Stimulated activated CD8-positive, alpha-beta memory T cell treated with anti-CD3 and anti-CD28 coated beads, Interleukin-7, amount 100 ng/mL, for 1 hour (primary cell): ENCODE measurements at places on chromosomes 2 and 18.

DNA sequence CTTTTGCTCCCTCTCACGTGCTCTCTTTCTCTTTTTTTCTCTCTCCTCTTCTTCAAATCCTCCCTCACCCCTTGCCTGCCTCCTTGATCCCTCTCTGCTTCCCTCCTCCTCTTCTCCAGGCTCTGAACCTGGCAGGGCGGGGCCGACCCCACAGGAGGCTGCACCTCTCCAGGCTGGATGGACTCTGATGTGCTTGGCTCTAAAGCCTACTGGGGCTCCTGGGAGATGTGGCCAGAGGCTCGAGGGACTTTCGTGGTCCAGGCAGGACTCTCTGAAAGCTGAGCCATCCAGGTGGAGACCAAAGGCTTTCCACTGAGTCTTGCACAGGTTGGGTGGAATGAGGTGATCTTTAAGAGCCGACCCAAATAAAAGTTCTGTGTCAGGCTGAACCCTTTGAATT lies 25.4 kb downstream of the DYSF start:
- no peak for DNase-seq

GRCh38 chr2:65185012-65185411 lies 42.6 kb upstream of the ACTR2 start:
- no peak for DNase-seq

DNA sequence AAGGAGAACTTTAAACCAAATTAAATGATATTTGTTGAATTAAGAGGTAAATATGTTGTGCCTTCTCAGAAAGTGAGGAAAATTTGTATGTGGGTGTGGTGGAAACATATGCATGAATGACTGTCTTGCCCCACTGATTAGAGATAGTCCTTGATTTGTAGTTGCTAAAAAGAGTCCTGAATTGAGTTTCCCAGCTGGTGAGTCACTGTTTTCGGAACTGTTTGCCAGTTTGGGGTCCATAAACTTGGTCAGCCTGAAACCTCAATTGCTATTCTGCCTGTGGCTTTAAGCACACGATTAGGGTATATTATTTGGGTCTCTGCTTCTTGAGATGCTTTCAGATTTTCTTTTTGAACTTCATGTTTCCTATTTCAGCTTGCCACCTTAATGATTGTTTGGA lies 53.3 kb downstream of the PIKFYVE start:
- no peak for DNase-seq

DNA sequence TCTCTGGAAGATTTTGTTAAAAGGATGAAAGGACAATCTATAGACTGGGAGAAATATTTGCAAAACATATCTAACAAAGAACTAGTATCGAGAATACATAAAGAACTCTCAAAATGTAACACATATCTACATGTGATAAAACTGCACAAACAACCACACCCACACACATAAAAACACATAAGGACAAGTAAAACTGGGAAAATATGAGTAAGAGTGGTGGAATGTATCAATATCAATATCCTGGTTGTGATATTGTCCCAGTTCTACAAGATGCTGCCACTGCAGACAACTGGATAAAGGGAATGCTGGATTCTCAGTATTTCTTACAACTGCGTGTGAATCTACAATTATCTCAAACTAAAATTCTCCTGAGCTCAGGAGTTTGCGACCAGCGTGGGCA lies 9.3 kb downstream of the VPS4B start:
- DNase-seq = no peak

GRCh38 chr2:23198316-23199114 lies 186.5 kb upstream of the KLHL29 start:
- no peak for DNase-seq

GRCh38 chr18:47831351-47831750 lies 99.1 kb downstream of the SMAD2 start:
- no peak for DNase-seq

GRCh38 chr2:18267501-18267900 lies 293.0 kb downstream of the RDH14 start:
- DNase-seq = no peak

- no peak for DNase-seq
Measured at GRCh38 chr18:37253394-37254235, 312.0 kb downstream of the CELF4 start.

GRCh38 chr18:74219056-74219455 lies 70.7 kb downstream of the TIMM21 start:
- no peak for DNase-seq

DNA sequence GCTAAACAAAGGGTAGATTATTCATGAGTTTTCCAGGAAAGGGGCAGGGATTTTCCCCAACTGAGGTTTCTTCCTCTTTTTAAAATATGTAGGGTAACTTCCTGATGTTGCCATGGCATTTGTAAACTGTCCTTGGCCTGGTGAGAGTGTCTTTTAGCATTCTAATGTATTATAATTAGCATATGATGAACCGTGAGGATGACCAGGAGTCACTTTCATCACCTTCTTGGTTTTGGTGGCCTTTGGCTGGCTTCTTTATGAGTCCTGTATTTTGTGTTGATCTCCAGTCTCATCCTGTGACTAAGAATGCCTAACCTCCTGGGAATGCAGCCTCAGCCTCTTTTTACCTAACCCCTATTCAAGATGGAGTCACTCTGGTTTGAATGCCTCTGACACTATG lies 391.0 kb upstream of the LINC00305 start:
- no peak for DNase-seq

DNA sequence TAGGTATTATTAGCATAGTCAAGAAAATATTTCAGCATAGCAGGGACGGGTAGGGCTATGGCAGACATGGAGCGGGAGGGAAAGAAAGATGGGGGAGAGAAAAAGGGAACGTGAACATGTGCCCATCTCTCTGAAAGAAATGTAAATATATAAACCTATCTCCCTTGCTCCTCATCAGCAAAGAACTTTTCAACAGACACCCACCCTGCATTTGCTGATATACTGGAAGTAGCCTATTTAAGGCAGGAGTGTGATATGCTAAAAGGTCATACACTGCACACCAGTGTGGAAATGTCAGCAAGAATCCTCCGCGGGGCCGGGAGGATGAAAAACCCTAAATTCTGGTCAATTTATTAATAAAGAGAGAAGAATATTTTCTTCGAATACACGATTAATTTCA lies 1.7 kb downstream of the MBOAT2 start:
- DNase-seq = no peak

- no peak for DNase-seq
Measured at GRCh38 chr2:75317802-75318201, 118.5 kb upstream of the TACR1 start.

DNA sequence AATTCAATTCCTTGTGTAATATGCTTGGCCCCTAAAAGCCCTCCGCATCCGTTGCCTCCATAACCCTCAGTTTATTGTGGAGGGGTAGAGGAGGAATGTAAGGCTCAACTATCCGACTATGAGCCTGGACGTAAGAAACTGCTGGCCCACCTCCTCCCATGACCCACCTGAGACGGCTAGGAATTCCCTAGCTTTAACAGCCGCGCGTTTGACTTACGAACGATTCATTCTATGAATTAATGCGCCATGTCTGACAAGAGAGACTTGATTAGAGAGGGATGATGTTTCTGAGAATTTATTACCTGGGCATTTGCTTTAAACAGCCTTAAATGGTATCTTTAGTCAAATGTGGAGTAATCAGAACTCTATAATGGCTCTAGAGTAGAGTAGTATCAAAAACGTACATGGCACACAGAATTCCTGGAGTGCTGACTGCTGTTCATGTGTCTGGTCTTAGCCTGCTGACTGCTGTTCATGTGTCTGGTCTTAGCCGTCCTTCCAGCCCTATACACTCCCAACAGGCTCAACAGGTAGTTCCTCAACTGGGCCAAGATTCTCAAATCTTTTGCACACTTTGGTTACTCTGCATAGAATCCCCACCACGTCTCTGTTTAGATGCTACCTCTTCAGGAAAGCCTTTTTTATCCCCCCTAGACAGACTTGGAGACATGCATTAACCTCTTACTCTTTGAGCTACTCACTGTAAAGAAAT lies 899 bp upstream of the GFPT1 start:
- DNase-seq = no peak

DNA sequence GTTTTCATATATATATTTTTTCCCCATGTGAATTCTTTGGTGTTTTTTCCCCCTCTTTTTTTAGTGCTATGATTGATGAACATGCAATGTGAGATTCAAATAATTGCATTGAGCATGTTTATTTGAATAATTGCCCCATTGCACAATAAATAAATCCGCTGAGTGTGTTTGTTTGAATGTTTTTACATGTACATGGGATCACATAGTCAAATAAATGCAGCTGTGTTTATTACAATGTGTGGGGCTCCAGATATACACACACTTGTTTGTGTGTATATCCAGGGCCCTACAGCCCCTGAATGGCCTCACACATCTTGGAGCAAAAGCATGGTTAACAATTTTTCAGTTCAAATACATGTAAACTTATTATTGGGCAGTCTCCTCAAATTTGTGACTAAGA lies 134.5 kb downstream of the ZEB2 start:
- no peak for DNase-seq

DNA sequence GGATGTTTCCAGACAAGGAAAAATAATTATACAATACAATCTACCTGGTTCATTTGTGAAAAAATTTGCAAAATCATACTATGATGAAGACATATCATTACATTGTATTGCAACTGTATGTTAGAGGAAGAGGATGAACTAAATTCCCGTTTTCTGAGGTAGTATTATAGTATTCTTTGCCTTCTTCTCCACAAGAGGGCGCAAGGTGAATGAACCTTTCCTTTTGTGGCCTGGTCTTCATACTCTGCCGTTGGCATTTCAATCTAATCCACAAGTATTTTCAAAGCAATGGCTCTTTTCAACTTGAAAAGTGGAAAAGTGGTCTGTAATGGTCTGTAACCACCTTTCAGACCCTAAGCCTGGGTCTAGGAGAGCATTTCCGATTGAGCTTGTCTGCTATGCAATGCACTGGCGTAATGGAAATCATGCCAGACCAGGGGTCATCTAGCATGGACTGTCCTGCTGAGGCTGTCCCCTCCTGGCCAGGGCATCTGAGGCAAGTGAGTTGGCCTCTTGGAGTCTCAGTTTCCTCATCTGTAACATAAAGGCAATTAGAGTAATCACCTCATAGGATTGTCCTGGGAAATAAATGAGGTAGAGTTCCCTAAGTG lies 30.8 kb upstream of the ZNF396 start:
- DNase-seq = no peak

GRCh38 chr2:218091746-218092145 lies 22.7 kb downstream of the RUFY4 start:
- DNase-seq = no peak

GRCh38 chr18:13984080-13984479 lies 68.7 kb upstream of the MC2R start:
- DNase-seq = no peak

DNA sequence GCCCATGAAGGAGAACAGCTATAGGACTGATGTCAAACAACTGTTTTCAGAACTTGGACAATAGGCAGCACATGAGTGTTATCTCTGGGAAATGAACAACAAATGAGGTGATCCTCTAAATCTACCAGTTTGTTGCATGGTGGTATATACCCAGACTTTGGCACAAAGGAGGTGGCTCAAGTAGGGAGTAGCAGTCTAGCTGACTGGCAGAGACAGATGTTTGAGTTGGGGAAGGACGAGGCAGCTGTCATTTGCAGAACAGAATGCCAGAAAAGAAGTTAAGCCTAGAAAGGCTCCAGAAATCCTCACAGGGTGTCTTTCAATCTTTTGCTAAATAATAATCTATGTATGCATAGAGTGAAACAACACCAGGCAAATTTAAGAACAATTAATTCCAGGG lies 47.4 kb downstream of the RPE start:
- no peak for DNase-seq

GRCh38 chr2:168277276-168277675 lies 29.9 kb upstream of the STK39 start:
- DNase-seq = no peak

DNA sequence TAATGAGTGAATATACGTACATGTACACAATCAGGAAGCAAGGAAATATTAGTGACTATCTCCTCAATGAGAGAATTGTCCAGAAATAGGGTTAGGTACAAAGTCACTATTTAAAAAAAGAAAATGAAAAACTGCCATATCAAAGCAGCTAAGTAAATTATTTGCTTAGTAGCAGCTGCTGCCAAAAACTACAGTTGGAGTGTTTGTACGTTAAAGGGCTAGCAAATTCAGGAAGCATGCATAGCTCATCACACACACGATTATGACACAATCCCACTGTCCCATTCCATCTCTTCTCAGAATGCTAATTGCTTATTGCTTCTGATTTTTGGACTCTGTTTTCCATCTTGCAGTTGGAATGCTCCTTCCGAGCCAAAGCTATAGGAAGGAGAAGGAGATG lies 2012.5 kb upstream of the LRRTM1 start:
- DNase-seq = no peak

DNA sequence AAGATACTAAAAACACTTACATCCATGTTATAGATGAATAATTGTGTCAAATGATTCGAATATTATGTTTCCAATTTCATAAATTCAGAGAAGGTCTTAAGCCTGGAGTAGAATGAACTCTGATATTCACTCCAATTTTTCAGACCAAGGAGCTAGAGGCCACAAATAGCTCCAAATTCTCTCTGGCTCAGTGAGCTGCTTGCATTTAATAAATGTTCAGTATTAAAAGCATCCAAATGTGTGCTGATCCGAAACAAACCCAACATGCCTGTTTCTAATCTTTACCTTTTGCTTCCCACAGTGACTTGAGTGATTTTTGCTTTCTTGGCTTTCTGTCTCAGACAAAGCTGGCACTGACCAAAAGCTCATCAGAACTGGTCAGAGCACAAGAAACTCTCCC lies 291.4 kb downstream of the CCDC85A start:
- DNase-seq = no peak

DNA sequence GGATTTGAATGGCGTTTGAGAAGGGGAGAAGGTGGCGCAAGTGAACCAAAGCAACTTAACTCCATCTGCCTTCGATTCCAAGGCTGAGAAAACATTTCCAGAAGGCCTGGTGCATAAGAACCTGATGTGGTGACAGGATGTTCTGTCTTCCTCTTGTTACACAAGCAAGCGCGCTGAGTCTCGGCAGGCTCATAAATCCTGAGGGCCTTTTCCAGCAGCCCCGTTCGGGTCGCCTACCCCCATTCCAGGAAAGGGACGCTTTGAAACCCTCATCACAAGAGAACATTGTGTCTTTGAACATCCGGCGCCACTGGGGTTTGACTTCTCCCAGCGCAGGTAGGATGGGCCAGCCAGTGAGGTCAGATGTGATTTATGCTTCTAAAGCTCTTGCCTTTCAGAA lies 403.5 kb downstream of the SETBP1 start:
- DNase-seq = no peak
